NCI-H82 (cell line): ENCODE measurements at places on chromosomes 5 and 9.

DNA sequence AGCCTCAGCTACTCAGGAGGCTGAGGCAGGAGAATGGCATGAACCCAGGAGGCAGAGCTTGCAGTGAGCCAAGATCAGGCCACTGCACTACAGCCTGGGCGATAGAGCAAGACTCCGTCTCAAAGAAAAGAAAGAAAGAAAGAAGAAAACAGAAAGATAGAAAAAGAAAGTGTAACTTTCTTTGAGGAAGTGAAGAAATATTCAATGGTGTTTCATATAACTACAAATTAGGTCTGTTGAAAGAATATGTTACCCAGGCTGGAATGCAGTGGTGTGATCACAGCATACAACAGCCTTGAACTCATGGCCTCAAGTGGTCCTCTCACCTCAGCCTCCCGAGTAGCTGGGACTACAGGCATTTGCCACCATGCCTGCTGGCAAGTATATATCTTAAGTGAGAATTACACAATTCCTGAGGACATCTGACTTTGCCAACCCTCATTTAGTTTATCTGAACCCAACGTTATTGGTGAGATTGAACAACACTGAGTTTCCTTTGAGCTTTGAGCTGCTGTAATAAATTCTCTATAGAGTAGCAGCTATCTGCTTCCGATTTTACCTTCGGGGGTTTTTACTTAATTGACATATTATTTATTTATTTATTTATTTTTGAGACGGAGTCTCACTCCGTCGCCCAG is 2.0 kb upstream of the FAF2 start:
- no peak for DNase-seq

GRCh38 chr9:126443144-126443543 is 116.5 kb downstream of the MVB12B start:
- no peak for DNase-seq

DNA sequence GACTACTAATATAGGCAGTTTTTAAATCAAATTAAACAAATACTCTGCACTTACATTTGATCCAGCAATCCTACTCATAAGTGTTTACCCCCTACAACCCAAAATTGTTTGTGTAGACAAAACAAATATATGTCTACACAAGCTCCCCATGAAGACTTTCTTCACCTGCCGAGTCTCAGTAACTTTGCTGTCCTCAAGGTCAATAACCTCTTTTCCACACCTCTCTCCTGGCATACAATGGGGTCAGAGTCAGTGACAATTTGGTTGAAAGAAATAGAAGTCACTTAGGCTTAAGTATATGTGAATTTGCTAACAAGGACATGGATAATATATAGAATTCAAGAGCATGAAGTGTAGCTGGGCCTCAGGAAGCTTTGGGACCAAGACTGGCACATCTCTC is 29.1 kb downstream of the APBA1 start:
- no peak for DNase-seq

- DNase-seq = no peak
Measured at GRCh38 chr5:54691656-54692055, 174.1 kb downstream of the SNX18 start.

DNA sequence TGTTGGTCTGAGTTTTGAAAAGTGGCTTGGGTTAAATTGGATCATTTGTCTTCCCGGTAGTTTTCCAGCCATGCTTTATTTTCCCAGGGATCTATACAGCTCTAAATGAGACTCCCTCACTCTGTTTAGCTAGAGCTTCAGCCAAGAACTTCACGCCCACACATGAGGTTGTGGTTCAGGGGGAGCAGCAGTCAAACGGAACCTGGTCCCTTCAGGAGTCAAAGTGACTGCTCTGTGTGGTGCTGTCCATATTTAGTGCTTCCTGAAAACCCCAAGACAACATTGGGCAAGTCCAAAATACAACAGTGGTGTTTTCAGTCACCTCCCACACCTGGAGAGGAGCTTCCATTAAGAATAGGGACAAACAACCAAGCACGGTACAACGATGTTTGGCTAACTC is 90.5 kb downstream of the ANKH start:
- no peak for DNase-seq

DNA sequence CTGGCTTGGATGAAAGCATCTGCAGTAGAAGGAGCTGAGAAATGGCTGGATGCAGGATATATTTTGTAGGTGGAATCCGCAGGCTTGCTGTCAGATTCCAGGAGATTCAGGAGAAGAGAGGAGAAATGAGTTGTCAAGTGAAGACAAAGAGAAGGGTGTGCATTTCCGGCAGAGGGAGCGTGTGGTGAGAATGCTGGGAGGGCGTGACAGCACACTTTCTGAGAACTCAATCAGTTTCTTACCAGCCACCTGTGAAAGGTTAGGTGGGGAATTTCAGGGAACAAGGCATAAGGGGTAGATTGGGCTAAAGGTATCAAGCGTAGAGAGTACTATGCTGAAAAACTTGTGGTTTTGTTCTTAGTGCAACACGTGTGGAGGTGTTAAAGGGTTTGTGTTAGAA is 199.3 kb upstream of the ANKH start:
- DNase-seq = no peak

- peak; percentile 51 for DNase-seq
Measured at GRCh38 chr5:175657593-175658271, at the start of gene HRH2. TSS of gene HRH2 (plus strand) at chr5:175658071. CDS start at chr5:175683234, 25,163 bp downstream.

GRCh38 chr5:166582416-166582815 is 1709.0 kb upstream of the WWC1 start:
- no peak for DNase-seq

GRCh38 chr5:156414391-156414790 is 87.4 kb downstream of the SGCD start:
- no peak for DNase-seq
